Left renal cortex interstitium (tissue), 4 donors: ENCODE measurements at places on chromosomes 7 and 10.

DNA sequence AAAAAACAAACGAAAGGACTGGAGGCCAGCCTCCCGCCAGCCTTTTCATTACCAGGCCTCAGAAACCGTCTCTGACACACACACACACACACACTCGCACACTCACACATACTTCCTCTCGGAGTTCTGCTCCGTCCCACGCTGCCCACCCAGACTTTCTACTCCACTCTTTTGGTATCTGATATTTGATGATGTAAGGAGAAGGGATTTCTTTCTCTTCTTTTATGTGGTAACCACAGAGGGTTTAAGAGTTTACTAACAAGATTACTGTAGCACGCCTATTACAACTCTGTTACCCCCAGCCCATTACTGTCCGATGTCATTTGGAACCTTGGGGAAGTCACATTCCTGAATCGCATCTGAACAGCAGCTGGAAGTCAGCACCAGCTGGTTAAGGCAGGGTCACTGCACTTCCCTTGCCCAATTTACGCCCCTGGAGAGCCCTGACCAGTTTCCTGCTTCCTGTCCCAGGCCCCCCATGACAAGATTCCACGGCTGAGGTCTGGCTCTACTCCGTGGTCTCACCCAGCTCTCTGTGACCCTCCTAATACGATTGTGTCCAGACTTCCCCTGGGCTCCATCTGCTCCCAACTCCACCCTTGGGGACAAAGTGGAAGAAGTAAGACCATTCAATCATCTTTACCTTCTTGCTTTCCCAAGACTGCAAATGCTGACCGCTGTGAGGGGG is 1.1 kb downstream of the DENND2A start:
- peak; percentile 49 for DNase-seq

DNA sequence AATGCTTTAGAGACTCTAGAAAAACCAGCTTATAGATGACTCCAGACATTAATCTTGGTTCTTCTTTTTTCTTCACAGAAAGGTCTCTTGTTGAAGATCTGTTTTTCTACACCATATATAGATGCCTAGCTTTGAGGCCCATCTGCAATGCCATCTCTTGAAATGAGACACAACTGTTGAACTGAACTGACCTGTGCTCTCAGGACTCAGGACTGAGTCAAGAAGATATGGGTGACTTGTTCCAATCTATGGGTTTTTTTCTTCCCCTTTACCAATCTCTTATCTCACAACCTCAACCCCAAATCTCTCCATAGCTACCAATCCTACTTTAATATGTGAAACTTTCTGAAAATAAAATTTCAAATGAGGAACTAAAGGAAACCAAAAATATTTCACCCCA is 194.7 kb downstream of the SNX13 start:
- no peak for DNase-seq

GRCh38 chr10:76942628-76943416 is 694.8 kb downstream of the KCNMA1 start:
- no peak for DNase-seq

DNA sequence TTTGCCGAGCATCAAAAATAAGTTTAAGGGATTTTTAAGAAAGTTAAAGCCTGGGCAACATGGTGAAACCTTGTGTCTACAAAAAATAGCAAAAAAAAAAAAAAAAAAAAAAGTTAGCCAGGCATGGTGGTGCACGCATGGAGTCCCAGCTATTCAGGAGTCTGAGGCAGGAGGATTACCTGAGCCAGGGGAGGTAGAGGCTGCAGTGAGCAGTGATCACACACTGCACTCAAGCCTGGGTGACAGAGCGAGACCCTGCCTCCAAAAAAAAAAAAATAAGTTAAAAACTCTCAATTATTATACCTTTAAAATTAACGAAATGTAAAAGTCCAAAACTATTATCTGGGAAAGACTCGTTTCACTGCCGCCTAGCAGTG is 35.0 kb upstream of the DAGLB start:
- DNase-seq: no peak

GRCh38 chr7:41367967-41368882 is 334.7 kb downstream of the INHBA start:
- no peak for DNase-seq

DNA sequence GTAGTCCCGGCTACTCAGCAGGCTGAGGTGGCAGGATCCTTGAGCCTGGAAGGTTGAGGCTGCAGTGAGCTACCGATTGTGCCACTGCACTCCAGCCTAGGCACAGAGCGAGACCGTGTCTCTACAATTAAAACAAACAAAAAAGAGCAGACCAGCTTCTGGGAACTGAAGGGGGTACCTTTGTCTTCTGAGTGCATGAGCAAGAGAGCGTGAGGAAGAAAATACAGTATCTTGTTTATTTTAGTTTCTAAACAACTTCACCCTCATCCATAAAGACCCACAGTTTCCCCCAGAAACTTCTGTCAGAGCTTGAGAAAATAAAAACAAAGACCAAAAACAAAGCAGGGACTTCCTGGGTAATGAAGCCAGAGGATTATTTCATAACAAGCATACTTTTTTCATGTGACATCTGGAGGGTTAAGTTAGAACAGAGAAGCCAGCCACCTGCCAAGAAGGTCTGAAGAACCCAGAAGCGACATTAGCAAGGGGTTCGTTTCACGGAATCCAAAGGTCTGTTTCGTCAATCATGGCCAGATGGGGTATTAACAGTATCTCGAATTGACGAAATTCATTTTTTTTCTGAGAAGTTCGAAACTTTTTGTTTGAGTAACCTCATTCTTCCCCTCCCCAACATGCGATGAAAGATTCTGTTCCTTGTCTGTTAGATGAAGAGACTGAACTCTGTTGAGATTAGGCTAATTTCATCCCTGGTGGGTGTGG is 10.2 kb upstream of the IL2RA start:
- DNase-seq: no peak

DNA sequence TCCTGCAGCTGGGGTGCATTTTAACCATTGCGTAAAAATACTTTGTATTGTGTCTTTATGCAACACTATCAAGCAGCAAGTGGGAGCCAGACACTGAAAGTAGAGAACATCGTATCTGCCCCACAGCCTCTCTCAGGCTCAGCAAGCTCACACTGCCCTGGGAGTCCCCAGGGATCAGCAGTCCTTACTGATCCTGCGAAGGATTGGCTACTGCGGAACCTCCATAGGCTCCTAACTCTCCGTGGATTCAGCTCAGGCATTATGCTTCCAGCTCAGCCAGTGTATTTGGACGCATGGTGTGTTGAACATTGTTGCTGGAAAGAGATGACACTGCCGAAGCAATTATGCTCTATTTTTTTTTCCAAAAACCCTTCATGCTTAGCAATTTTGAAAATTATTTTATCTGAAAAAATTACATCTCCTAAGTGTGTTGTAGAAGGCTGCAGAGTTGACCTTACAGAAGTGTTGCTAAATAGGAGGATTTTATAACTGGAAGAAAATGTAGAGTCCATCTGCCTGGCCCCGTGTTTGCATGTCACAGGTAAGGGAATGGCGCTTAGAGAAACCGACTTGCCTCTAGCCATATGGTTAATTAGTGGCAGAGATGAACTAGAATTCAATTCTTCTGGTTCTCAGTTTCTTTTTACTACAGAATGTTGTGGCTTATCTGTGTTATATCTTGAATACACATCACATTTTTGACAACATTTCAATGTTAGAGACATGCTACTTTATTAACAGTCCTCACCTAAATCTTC is 276.4 kb upstream of the COBL start:
- no peak for DNase-seq

DNA sequence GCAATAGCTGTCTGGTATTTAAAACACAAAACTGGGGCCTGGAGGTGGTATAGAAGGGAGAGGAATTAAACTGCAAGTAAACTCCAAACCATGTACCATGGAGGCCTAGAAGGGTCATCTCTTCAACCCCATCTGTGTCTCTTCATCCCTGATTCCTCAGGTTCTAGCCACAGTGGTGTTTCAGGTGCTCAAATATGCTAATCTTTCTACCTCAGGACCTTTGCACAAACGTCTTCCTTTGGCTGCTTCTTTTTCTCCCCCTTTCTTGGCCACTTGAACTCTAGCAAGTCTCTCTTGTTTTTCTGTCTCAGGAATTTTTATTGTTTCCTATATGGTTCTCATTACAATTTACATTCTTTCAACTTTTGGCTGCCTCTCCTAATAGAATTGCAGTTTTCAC is 25.6 kb upstream of the MTPN start:
- DNase-seq: no peak

DNA sequence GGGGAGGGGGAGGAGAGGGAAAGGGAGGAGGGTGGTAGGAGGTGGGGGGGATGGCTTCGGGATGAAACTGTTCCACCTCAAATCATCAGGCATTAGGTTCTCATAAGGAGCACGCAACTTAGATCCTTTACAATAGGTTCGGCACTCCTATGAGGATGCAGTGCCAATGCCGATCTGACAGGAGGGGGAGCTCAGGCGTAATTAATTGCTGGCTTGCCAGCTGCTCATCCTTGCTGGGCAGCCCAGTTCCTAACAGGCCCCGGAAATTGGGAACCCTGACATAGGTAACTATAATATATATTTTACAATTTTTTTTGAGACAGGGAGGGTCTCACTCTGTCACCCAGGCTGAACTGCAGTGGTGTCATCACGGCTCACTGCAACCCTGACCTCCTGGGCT is 118.8 kb upstream of the SFMBT2 start:
- DNase-seq: no peak

DNA sequence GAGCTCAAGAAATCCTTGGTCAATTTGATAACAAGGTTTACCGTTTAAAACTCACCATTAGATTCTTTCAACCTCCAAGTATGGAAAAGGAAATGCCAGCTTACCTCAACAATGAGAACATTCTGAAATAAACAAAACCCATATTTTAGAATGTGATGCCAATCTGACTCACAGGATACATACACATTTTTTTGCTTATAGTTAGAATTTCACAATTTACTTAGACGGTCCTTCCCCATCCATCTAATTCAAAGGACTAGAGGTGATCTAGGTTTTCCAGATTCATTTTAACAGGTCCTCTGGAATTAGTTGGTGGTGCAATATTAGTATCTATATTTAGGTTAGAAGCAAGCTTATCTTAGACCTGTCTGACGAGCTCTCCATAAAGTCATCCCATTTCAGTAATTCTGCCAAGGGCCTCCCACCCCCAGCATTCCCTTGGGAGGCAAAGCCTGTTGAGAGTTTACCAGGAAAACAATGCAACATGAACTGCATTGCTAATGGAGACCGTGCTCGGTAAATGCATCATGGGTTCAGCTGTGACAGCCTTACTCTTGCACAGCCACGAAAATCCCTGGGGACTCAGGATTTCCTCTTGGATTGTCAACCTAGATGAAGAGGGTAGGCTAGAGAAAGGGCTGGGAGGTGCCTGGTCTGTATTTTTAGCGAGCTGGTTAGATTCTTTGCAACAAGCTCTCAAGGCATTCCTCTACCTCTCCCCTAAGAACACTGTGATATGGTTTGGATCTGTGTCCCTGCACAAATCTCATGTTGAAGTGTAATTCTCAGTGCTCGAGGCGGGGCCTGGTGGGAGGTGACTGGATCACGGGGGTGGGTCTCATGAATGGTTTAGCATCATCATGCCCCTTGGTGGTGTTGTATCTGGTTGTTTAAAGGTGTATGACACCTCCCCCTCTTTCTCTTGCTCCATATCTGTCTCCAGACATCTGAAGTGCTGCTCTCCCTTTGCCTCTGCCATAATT is 93.8 kb downstream of the PRTFDC1 start:
- DNase-seq: no peak

DNA sequence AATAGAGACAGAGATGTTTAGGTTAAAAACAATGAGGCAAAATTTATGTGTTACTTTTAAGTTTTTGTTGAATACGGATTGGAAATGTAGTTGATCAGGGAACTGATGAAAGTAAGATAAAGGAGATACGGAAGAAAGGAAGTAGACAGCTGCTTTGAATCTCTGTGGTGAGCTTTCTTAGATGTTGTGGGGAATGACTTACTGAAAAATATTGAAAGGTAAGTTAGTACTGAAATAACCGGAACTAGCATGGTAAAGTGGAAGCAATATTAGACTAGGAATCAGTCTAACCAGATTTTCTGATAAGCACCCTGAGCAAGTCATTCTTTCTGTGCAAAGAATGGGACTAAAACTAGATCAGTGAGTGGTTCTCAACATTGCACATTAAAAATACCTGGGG is 34.8 kb downstream of the LUC7L2 start:
- DNase-seq: no peak

DNA sequence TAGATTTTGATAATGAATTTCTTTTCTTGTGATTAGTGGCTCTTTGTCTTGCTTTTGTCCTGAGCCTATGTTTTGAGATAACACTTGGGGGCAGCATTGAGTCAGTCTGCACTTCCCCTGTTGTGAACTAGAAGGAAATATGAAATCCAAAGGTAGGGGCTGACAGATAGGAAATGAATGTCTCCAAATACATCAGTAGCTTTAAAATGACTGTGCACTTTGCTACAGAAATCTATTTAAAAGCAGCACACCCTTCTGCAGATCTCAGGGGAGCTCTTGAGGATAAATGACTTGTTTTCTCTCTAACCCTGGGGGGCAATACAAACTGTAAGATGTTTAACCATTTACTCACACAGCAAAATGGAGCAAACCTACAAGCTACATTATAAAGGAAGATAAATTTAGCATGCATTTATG is 176.0 kb upstream of the MYO3A start:
- DNase-seq: peak; percentile 16

GRCh38 chr7:127844707-127845331 is 186.4 kb downstream of the LRRC4 start:
- no peak for DNase-seq

GRCh38 chr10:944034-944831 is 12.7 kb upstream of the LARP4B start:
- no peak for DNase-seq

- no peak for DNase-seq
Observed at GRCh38 chr7:124761164-124761715, 4.4 kb downstream of the GPR37 start.

DNA sequence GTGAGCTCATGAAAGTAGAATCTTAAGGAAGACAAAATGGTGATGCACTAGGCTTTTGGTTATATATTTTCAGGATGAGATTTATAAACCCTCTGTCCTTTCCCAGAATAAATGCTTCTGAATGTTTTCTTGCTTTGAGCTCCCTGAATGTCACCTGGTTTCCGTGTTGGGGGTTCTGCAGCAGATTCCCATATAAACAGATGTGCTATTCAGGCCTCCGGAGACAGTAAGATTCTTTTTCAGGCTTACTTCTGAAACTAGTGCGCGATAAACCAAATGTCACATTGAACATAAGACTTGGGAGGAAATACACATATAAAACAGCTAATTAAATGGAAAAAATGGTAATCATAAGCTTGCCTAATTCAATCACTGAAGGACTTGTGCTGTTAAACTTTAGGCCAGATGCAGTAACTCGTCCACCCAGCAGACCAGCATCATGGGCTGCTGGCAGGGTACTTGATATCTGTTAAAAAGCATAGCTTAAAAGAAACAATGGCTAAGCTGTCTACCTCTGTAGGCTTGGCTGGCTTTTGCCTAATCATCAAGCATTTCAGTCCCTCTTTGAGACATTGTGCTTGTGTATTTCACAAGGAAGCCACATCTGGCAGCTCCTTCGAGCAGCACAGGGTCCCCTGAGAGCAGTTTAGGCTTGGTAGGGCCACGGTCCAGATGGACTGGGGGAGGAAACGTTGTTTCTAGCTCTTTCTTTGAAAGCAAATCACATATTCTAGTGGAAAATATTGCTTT is 281.2 kb upstream of the KIAA1217 start:
- no peak for DNase-seq
